ENCODE measurements at places on chromosomes 1 and 21.

DNA sequence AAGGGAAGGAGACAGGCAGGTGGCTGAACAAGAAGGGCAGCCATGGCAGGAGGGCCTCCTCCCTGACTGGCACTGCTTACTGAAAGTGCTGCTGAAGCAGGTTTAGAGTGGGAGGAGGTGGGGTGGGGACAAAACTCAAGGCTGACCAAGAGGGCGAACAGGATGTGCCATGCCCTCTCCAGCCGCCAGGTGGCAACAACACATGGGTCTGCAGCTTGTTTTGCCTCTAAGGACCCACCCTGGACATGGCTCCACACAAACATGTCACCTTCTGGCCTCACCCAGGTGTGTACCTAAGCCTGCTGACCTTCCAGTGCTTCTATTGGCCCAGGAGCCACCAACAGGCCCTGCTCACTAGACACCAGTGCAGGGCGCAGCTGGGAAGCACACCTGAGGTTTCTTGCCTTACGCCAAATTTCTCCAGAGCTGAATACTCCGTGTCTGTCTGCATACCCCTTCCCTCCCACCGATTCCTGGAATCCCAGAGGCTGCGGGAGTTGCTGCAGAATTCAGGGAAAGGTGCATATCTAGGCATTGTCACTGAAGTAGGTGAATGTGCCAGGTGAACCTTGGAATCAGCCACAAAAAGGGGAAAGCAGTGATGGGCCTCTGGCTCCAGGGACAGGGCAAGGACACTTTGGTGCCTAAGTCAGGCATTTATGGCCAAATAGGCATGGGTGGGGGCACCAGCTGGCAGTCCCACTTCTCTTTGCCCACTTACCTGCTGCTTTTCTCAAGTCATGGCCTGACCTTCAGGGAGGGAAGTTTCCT lies 5.3 kb downstream of the PSRC1 start:
- DNase-seq: peak; percentile 66

DNA sequence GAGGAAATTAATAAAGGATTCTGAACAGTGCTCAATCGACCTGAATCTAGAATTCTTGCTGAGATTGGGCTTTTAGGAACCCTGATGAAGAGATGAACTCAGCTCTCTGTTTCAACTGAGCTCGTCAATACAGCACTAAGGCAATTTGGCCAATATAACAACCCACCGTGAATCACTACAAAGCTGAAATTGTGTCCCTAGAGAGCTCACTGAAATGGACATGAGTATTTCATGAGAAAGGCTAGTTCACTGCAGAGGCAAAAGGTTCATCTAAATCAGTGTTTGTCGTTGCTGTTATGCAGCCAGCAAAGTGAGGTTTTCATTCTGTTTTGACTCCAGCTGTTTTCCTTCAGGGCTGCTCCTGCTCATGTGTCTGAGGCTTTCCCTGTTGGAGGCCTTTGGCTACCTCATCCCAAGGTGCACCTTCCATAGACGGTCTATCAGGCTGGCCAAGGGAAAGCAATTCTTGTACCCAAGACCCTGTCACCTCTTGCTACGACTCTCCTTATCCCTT lies 83.5 kb downstream of the URB2 start:
- DNase-seq: no peak

DNA sequence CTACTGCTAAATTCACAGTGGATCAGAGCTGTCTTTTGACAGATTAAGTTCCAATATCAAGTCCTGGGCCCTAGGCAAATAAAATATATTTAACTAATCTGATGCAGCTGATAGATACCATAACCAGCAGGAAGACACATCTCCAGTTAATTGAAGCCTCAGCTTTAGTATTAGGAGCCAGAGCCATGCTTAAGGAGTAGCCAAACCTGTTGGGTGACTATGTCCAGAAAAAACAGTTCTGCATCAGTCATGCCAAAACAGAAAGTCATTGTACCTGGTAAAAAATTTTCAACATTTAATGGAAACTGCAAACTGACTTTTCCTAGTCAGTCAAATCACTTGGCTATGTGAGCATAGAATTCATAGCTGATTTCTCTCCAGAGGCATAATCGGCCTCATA lies 200.5 kb upstream of the RUNX1 start:
- DNase-seq: no peak

GRCh38 chr1:84000954-84001495 lies 2.1 kb upstream of the TTLL7 start:
- no peak for DNase-seq

- no peak for DNase-seq
Observed at GRCh38 chr21:25581582-25581981, 25.7 kb downstream of the MRPL39 start.

DNA sequence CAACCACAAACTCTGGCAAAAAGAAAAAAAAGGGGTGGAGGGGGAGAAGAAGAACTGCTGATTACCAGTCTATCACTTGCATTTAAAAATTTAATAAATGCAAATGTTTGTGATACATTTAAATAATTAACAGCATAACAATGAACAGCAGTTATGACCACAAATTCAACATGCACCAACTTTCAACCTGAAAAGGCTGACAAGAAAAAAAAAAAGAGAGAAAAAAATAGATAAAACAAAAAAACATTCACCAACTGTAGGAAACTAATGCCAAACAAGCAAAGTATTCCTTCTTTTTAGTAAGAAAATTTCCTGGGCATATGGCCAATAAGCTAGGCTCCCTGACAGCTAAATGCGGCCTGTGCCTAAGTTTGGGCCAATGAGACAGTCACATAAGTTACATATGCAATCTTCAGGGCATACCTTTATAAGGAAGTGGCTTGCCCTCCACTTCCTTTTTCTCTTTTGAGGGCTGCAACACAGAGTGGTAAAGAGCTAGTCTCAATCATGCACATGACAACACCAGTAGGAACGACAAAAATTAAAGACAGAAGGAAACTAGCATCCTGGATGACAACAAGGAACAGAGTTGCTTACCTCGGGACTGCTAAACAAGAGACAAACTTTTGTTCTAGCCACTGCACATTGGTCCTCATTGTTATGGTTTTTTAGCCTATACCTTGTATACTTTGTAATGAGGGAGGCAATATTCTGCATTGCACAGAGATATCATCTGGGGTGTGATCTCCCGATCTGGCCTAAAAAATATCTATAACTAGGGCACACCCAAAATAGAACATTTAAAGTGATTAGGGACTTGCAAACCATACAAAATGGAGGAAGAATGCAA lies 24.2 kb upstream of the PHTF1 start:
- peak; percentile 73 for DNase-seq

GRCh38 chr21:14942801-14943490 lies 121.9 kb downstream of the NRIP1 start:
- no peak for DNase-seq

DNA sequence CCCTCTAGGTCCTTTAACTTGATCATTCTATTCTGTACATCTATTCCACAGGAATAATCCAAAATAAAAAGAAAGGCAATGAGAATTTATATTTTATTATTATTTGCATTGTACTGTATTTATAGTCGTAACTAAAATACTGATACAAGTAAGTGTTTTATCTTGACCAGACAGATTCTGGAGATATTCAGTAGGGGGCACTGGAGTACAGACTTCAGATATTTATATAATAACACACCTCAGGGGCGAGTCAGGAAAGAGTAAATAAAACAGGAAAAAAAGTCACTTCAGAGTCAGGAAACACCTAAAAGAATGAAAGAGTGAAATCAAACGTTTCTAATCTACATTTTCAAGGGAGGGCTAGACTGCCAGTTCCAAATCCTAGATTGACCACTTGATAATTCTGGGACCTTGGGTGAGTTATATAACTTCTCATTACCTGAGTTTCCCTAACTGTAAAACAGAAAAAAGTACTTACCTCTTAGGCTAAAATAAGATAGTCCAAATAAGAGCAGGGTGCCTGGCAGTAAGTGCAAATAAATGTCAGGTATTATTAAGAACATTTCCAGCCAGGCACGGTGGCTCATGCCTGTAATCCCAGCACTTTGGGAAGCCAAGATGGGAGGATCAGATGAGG lies 31.1 kb upstream of the MTF1 start:
- DNase-seq: no peak

DNA sequence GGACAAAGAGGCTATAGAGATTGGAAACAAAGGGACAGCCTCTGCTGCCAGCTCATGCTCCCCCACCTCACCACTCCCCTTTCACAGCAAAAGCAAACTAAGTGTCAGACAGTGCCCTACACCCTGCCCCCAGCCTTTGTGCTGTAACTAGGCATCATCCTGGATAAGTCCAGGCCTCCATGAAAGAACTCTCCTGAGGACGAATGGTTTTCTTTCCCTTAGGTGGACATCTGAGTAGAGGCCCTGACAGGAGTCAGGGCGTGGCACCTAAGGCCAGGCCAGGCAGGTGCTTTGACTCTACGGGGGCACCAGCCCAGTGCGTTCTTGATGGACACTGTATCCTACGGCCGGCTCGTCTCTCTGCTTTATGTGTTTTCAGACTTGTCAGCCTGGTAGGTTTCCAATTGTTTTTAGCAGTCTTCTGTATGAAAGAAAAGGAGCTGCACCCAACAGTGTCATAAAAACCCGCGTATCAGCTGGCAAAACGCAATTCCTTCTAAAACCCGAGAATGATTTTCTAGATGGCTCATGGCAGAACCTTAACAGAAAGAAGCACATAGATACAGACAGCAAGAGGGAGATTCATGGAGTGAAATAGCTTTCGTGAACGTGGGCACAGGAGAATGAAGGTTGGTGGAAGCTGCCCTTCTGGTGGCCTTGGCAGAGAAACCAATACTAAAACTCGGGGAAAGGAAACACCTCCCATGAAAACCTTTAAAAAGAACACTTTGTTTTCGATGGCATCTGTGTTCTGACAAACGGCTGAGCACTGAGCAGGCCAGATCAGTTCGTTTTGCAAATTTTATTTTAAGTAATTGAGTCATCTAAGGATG lies 51.7 kb upstream of the AJAP1 start:
- no peak for DNase-seq

- no peak for DNase-seq
Observed at GRCh38 chr1:54009406-54009805, 8.6 kb downstream of the LDLRAD1 start.

DNA sequence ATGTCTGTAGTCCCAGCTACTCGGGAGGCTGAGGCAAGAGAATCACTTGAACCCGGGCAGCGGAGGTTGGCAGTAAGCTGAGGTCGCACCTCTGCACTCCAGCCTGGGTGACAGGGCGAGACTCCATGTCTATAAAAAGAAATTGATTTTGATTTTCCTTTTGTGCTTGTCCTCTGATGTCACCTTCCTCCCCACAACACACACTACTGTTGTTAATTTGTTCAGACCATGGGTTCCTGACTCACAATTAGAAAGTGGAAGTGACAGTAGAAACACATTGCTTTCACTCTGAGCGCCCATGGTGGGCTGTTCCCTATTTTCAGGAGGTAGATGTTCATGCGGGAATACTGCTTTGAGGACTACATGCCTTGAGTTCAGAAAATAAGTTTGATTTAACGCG lies 165.5 kb upstream of the KCNJ6 start:
- DNase-seq: no peak

Data from CD4-positive, alpha-beta T cell treated with Interleukin-1 beta for 1 hour (primary cell).